ENCODE measurements at places on chromosomes 12 and 14.

DNA sequence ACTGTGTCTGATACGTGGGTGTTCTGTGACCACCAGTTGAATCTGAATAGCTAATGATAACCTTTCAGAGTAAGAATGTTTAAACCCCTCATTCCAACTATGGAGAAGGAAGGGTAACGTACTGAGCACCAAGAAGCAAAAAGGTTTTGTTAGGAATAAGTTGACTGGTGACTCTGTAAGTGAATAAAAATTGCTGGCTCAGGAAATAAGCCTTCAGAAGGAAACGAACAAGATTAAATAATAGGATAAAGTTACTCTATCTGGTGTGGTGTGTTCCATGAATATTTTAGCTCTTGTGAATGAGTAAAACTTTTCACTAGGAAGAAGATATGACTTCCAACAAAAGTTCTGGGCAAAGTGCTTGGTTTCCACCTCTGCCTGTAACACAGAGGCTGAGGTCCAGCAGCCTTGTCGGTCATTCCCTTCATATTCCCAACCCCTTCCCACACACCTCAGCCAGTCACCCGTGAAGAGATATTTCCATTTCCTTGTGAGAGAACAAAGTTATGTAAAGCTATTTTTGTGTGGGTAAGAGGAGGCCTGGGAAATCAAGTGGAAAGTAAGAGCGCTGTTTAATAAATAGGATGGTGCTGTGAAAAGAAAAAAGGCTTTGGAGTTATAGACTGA is 47.1 kb downstream of the ARF6 start:
- DNase-seq = no peak

GRCh38 chr12:47080725-47081502 is 1.2 kb upstream of the AMIGO2 start:
- no peak for DNase-seq

GRCh38 chr14:77103951-77104350 is 5.9 kb downstream of the CIPC start:
- DNase-seq = no peak

DNA sequence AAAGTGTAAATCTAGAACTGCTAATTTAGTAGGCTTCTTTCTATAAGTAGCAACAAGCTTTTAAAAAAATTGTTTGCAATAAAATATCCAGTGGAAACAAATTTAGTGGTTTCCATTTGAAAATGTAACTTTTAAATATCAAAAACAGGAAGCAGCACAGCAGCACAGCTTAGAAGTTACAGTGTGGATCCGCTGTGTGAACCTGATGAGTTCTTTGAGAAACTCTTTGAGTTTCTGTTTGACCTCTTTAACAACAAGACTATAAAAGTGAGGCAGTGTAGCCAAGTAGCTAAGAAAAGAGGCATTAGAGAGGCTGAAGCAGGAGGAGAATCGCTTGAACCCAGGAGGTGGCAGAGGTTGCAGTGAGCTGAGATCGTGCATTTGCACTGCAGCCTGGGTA is 178.3 kb downstream of the NAV3 start:
- DNase-seq = no peak

DNA sequence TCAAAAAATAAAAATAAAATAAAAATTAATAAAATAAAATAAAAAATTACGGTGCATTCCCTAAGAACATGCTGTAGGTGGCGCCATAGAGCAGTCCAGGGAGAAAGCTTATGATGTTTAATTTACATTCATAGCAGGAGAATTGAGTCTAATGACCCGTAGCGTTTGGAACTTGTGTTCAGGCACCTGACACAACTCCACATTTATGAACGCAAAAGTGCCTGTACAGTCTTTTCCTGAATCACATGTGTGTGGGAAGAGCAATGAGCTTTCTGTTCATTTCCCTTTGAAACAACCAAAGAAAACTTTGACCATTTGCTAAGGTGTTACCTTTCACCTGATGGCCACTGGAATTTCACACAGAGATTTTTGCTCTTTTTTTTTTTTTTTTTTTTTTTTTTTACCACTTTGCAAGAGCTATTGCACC is 60.6 kb upstream of the KCNA1 start:
- DNase-seq = no peak

DNA sequence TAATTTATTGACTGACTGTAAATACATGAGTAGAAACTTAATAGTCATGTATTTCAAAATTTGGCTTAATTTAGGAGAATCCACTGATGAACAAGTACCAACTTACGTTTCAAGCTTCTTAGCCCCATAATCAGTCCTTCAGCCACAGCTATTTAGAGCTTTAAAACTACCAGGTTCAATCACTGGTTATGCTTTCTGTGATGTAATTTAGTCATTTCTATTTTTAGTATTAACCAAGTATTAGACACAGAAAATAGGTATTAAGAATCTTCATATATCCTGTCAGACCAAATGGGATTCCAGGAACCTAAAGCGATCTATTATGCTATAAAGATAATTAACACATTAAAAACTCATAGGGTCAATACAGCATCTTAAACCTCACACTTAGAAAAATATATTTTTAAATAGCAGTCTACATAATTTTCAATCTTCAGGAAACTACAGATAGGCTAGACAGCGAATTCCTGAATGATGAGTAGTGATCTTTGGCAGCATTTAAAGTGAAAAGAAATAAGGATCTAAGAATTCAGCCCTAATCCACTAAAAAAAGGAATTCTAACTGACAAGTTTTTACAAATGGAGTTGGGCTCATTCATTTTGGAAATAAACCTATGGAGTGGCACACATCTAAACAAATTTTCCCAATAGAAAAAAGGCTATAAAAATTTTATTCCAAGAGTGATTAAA is 51.5 kb downstream of the ZC3H14 start:
- no peak for DNase-seq

- DNase-seq = no peak
Measured at GRCh38 chr14:28771168-28771567, 4.6 kb downstream of the FOXG1 start.

GRCh38 chr14:91415794-91416743 is 1.6 kb downstream of the CCDC88C start:
- DNase-seq = no peak

GRCh38 chr12:39145175-39145999 is 240.0 kb upstream of the CPNE8 start:
- DNase-seq = no peak

DNA sequence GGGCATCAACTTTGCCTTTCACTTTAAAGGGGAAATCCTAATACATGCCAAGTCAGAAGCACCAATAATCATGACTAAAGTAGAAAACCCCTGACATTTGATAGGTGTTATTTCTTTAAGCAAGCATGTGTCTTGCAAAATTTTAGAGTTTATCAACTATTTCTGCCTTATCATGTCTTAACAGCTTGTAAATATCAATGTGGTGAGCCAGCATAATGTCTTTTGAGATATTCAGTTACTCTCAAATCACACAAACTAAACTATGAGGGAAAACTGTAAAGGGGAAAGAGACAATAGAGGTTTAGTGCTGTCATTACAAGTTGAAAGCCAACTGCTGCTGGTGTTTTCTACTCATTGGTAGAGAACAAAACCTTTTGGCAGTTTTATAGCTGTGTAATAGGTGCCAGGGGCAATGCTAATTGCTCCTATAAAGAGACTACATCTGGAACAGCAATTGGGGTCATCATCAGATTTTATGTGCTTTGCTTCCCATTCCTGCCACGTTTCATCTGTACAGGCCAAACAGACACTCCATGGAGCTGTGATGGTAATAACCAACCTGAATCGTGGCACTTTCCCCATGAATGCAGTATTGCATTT is 1027.4 kb downstream of the FSCB start:
- no peak for DNase-seq

DNA sequence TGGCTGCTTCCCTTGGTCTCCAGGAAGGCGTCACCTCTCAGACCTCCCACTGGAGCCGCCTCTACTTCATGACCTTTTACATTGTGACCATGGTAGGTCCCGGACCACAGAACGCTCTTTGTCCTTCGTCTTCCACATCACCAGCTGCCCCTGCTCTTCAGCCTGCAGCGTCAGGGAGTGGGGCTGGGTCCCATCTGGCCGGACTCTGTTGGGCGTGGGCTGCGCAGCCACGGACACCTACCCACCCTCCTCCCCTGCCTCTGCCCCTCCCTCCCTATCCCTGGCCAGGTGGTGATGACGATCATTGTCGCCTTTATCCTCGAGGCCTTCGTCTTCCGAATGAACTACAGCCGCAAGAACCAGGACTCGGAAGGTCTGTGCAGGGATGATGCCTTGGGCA is 43.3 kb downstream of the SLC8B1 start:
- DNase-seq = no peak

DNA sequence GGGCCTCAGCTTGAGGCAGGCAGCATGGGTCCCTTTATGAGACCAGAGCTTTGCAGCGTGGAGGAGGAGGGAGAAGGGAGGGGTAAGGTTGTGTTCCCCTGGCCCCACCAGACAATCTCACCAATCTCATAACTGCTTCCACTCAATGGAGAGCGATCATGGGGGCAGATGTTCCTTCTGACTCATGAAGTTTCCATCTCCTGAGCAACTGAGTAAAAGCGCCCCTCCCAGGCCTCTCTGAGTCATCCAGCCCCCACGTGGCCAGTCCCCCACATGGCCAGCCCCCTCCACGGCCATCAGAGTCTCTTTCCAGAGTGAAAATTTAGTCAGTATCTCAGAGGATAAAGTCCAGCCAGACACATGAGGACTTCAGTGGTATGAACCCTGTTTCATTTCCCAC is 39.2 kb upstream of the PLXNC1 start:
- no peak for DNase-seq

DNA sequence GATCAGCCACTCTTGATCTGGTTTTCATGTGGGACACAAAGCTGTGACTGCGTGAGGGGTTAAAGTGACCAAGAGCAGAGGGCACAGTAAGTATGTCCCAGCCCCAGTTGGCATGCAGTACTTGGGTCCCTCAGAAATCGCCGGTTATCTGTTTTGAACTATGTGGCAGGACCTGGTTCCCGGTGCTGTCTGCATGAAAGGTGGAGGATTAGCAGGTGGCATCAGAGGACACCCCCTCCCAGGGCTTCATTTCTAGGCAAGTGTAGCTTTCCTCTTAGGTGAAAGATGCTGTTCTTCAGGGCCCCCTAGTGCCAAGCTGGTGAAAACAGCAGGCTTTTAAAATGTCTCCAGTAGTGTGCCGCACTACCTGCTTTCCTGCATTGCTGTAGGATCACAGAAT is 57.1 kb downstream of the ATG14 start:
- DNase-seq = no peak

DNA sequence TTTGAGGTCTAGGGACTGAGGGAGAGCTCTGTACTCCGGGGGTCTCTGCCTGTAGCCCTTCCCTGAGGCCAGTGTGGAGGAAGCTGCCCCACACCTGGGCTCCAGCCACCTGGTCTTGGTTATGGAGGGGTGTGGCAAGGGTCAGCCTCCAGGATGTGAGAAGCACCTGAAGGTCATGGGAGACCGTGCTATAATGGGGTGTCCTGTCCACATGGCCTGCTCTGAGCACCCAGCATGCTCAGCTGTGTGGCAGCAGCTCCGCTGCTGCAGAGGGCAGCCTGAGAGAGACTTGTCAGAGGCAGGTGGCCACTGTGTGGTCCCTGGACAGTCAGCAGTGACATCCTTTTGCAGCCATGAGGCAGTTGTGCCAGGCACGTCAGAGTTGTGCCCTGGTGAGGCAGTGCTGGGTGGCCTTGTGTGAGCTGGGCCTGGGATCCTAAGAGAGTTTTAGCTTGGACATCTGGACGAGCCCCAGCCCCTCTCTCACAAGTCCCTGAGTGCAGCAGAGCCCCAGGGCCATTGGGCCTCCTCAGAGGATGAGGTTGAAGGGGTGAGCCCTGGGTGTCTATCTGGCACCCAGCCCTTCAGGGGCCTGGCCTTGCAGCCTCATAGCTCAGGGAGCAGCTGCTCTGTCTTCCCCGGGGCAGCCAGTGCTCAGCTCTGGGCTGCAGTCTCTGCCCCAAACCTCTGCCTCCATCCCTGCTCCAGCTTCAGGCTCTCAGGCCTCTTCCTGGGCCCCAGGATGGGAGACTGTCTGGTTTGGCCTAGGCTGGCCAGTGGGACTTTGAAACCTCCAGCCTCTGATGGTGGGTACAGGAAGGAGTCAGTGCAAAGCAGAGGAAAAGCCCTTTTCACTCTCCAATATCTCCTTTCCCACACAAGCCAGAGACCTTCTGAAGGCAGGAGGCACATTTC is 7.4 kb upstream of the ATG101 start:
- DNase-seq = no peak

DNA sequence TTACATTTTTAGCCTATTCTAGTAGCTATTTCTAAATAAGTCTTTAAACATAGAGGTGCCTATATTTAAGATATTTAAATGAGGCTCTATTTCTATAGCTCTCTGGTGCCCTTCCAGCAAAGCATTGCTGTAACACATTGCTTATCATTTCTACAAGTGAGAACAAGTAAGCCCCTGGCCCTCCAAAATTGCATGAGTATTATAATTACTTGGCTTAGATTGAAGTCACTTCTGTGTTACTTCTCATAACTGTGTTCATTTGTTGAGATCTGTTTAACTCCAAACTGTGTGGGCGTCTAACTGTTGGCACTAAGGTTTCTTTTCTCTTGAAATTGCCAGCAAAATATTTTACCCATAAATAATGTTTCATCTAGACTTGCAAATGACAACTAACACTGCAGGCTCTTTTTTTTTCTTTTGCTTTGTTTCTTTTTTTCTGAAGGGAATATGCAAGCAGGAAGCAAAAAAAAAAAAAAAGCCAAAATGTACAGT is 66.5 kb downstream of the DAD1 start:
- no peak for DNase-seq

DNA sequence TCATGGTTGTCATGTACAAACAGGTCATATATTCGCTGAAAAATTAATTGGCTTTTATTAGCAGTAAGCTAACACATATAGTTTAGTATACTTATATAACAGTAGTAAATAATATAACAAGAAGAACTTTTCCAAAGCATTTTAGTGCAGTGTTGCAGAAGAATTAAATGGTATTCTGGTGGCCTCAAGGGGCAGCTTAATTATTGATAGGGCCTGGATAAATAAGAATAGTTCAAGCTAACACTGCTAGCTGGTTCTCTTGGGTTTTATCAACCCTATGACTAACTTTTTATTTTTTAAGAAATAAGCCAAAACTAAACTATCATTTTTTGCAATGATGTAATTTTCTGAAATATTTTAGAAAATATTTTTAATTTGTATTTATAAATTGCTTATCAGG is 152.1 kb downstream of the SRGAP1 start:
- DNase-seq = no peak

GRCh38 chr12:65634626-65635331 is 189.5 kb upstream of the HMGA2 start:
- DNase-seq = no peak

GRCh38 chr14:95370076-95370475 is 50.4 kb upstream of the CLMN start:
- no peak for DNase-seq

- no peak for DNase-seq
Measured at GRCh38 chr14:46940611-46941010, 289.0 kb upstream of the RPL10L start.

GRCh38 chr14:89465876-89466275 is 48.8 kb upstream of the FOXN3 start:
- no peak for DNase-seq
